ENCODE measurements at places on chromosomes 5 and 9. TPM values are rescaled to one million over a fixed set of nuclear protein-coding genes. Genes with fewer than 3 reads are reported as not detected.

SPAG8 gene
- 0.27 TPM for total RNA-seq

EGFLAM gene
- not detected for total RNA-seq

RELL2 gene
- 30.4 TPM for total RNA-seq

IRX4 gene
- total RNA-seq: not detected

NR6A1 gene
- total RNA-seq: 2.3 TPM

Data from activated T-cell treated with anti-CD3 and anti-CD28 coated beads, Interleukin-2, amount 50 U/mL, for 4 hours (primary cell).